Activated CD8-positive, alpha-beta memory T cell treated with anti-CD3 and anti-CD28 coated beads for 1 hour (primary cell): ENCODE measurements at places on chromosomes 1 and 21.

- DNase-seq = no peak
Observed at GRCh38 chr1:15985611-15986297, 9.9 kb upstream of the ZBTB17 start.

GRCh38 chr1:166999500-167000055 lies 10.5 kb downstream of the MAEL start:
- DNase-seq = no peak

GRCh38 chr21:27570306-27570868 lies 603.5 kb upstream of the ADAMTS5 start:
- DNase-seq = no peak

DNA sequence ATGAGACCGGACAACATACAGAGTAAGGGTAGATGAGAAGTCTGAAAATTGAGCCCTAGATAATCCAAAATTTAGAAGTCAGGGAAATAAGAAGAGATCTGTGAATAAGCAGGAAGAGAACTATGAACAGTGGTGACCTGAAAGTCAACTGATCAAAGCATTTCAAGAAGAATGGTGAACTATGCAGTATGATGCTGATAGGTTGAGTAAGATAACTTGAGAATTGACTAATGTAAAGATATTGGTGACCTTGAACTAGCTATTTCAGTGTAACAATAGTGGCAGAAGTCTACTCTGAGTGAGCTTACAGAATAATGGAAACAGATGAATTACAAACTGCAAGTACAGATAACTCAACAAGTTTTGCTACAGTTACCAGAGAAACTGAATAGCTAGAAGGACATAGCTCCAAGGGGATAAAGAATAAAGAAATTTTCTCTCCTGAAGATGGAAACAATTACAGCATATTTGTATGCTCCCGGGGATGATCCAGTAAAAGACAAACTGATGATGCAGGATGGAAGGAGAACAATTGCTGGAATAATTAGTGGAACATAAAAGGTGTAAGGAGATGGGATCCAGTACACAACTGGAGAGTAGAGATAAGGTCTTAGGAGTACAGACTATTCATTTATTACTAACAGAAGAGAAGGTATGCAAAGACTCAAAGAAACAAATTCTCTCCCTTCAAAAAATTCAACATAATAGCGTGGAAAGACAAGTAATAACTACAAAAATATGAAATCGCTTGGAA lies 10.9 kb downstream of the NRDC start:
- no peak for DNase-seq

DNA sequence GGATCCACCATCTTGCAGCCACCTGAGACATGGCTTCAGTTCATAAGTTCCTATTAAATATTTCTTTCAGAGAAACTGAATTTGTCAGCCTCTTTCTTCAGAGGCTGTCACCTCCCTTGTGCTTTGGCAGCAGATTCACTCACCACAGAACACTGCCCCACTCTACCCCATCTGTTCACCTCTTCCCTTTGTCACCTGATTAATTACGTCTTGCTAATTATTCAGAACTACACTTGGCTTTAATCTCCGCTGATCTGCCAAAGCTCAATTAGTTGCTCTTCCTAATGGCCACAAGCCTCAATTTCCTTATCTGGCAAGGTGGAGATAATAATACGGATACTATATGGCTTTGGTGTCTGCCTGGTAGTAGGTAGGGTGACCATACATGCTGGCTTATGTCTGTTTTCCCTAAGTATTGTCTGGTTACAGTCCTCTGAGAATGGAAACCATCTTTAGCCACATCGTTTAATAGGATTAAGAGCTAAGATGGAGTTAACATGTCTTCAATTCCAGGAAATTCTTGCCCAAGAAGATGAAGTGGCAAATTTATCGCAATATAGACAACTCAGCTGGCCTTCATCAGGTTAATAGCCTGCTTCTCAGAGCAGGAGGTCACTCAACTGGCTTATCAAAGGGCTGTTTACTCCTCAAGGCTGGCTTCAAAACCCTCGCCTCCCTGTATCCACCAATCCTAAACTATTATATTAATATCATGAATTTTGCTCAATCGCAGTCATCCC lies 58.2 kb upstream of the ADAR start:
- no peak for DNase-seq

GRCh38 chr1:227998374-227999055 lies 8.3 kb upstream of the WNT3A start:
- no peak for DNase-seq

DNA sequence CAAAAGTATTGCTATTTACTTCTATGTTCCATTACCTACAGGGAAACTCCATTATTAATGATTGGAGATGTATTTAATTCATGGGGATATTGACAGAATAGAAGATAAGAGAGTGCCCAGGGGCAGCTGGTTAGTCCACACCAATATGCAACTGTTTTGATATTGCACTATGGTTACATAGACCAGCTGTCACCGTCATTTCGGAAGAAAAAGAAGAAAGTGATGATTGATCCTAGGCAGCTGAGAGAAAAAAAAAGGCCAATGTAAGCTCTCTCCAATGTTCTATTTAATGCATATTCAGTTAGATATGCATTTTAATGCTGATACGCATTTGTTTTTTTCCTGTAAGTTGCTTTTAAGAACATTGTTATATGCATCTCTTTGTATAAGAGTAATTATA lies 1367.2 kb downstream of the KCNT2 start:
- DNase-seq = no peak

DNA sequence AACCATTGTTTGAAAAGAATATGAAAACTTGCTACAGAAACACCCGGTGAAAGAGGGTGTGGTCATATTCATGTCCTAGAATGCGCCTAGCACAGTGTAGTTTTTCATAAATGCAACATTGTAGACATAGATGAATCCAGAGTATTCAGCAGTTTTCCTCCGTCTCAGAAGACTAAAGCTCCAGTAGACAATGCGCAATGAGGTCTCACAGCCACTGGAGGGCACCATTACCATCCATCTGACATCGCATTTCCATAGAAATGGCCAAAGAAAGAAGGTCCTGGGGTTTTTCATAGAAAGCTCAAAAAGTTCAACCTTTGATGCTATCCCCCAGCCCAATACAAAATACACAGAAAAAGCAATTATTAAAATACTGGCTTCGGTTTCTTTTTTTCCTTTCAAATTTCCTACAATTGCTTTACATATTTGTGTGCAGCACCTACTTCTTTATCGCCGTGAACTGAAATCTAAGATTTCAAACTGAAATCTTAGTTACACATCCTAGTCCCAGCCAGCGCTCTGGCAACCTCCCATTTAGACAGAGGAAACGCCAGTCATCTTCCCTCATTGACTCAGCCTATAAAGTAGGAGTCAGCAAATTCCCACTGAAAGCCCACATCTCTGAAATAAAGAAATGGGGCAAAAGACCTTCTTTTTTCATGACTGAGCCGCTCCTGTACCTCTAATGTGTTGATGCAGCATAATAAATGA lies 3.9 kb upstream of the CD58 start:
- DNase-seq = no peak
